ENCODE measurements at places on chromosomes 7 and 10.

DNA sequence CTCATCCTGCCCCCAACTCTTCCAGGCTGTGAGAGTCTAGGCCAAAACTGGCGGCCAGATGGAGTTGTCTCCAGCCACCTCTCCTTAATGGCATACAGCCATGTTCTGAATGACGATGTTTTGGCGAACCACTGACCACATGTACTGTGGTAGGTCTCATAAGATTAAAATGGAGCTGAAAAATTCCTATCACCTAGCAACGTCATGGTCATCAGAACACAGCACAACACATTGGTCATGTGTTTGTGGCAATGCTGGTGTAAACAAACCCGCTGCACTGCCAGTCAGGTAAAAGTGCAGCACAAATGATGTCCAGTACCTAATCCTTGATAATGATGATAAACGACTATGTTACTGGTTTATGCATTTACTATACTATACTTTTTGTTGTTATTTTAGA is 290.0 kb upstream of the MKI67 start:
- DNase-seq: no peak

GRCh38 chr7:132328047-132328620 is 248.1 kb downstream of the PLXNA4 start:
- DNase-seq: no peak

GRCh38 chr7:1843921-1844335 is 173.9 kb downstream of the ELFN1 start:
- no peak for DNase-seq

DNA sequence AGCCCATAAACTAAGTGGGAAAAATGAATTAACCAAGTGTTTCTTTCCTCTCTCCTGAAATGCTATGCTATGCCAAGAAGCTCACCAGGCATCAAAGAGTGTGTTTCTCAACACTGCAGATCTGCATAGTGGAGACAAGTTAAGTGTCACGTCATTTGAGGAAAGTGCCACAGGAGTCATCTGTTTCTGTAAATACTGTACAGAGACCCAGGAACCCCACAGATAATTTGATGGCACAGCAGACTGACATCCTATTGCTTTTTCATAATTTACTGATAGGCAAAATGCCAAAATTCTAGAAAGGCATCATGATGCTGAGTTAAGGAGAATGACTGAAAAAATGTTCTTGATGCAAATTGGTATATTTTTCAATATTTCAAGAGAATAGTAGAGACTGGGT is 124.3 kb downstream of the NRCAM start:
- DNase-seq: no peak

- DNase-seq: no peak
Measured at GRCh38 chr10:22321156-22321923, 441 bp downstream of the BMI1 start.

DNA sequence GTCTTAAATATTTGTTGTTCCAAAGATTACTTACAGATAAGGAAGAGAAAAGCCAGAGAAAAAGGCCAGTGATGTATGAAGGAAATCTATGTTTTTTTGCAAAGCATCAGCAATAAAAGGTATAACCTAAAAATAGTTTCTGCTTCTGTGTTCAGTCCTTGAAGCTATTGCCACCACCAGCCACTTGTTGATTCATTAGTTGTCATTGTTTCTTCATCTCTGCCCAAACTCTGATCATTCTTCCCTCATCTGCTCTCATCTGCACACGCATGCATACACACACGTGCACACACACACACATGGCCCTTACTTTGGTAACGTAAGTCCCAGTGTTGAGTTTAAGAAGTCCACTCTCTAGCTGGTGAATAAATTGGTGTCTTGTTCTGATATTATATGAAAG is 540.7 kb downstream of the GATA3 start:
- DNase-seq: no peak

DNA sequence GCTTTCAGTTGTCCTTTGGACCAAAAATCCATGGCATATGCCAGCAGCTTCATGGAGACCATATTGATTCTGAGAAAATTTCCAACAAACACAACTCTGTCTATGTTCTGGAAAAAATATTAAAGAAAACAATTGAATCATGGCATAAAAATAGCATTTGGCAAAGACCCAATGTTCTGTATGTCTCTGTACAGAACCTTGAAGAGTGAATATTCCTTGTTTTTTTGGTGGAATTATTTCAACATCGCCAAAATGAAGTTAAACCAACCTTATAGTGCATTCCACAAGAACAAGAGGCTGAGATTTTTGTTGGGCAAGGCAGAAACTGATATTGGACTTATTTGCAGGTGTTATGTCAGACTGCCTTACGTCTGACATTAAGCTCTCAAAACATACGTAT is 53.3 kb upstream of the SLC16A12 start:
- DNase-seq: no peak

DNA sequence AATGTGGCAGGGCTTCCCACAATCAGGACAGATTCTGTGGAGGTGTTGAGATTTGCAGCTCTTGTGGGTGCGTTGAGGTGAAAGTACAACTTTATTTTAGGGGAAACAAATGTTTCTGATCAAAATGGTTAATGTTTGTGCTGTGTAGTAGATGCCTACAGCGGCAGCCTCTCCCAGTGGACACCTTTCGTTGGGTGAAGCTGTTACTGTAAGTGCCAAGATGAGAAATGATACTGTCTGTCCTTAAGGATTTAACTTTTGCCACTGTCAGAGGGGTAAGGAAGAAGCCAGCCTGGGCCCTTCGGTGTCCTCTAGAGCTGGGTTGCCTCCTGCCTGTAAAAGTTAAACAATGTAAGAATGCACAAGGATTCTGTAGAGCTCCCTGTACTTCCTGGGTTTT is 27.9 kb downstream of the DOCK1 start:
- DNase-seq: no peak

GRCh38 chr7:143002106-143002505 is 24.8 kb downstream of the OR9A2 start:
- no peak for DNase-seq

- no peak for DNase-seq
Measured at GRCh38 chr10:87973635-87974034, 110.2 kb downstream of the PTEN start.

Measured in AG09319 (cell line).